ENCODE measurements at places on chromosomes 3 and 15. TPM values are rescaled to one million over a fixed set of nuclear protein-coding genes. Genes with fewer than 3 reads are reported as not detected.

Gene PLA2G4D
- total RNA-seq, result not detected

GRCh38 chr15:89551550-89551949 is 23.7 kb upstream of the TICRR start:
- H3K36me3 ChIP-seq, result no peaks in the 10 kb centered on the region
- no peak overlapping the region for H3K4me3 ChIP-seq
- H3K27ac ChIP-seq, result no peak overlapping the region
- H3K27me3 ChIP-seq, result peaks cover 6% of the 10 kb centered on the region
- H3K4me1 ChIP-seq, result no peaks in the 10 kb centered on the region
- no peak for DNase-seq

DNA sequence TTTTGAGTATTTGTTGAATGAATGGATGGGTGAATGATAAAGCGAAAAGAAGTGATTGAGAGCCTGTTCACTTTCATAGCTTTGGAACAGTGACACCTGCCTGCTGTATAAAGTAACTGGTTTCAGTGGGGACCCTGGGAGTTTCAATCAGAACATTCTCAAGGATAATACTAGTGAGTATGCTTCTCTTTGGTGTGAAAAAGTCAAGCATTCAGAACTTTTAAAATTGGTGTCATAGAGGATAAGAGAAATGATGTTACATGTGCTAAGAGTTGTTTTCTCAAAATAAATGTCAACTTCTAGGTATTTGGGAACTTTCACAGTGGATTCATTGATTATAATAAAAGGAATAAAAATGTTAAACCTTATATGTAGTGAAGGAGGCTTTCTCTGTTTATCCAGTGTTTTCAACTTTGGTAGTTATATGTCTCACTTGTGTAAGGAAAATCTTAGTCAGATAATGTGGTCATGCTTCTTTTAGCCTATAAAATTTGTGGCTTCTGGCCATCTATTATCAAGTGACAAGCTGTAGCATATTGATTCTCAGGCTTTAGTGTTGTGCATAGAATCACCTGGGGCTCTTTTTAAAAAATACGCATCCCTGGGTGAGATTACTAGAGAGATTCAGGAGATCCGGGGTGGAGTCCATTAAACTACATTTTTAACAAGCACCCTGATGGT is 11.9 kb downstream of the LRCH3 start:
- no peak for DNase-seq
- no peaks in the 10 kb centered on the region for H3K36me3 ChIP-seq
- H3K4me3 ChIP-seq, result no peak overlapping the region
- no peak overlapping the region for H3K27ac ChIP-seq
- H3K4me1 ChIP-seq, result peaks cover 21% of the 10 kb centered on the region
- no peaks in the 10 kb centered on the region for H3K27me3 ChIP-seq

Gene SAMD7
- not detected for total RNA-seq

DNA sequence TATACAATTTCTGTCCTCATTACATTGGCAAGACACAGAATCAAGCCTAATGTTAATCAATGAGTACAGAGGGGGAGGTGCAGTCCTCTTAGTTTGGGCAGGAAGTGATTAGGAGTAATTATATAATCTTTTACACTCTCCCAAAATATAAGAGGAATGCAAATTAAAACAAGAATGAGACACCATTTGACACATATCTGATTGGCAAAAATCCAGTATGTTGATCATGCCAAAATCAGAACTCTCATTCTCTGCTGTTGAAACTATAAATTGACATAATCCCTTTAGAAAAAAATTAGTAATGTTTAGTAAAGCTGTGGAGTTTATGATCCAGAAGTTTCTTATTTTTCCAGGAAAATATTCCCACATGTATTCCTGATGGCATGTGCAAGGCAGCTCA is 373.4 kb downstream of the EPHA6 start:
- no peak for DNase-seq
- H3K36me3 ChIP-seq, result no peaks in the 10 kb centered on the region
- H3K27me3 ChIP-seq, result no peaks in the 10 kb centered on the region
- H3K4me3 ChIP-seq, result no peak overlapping the region

DNA sequence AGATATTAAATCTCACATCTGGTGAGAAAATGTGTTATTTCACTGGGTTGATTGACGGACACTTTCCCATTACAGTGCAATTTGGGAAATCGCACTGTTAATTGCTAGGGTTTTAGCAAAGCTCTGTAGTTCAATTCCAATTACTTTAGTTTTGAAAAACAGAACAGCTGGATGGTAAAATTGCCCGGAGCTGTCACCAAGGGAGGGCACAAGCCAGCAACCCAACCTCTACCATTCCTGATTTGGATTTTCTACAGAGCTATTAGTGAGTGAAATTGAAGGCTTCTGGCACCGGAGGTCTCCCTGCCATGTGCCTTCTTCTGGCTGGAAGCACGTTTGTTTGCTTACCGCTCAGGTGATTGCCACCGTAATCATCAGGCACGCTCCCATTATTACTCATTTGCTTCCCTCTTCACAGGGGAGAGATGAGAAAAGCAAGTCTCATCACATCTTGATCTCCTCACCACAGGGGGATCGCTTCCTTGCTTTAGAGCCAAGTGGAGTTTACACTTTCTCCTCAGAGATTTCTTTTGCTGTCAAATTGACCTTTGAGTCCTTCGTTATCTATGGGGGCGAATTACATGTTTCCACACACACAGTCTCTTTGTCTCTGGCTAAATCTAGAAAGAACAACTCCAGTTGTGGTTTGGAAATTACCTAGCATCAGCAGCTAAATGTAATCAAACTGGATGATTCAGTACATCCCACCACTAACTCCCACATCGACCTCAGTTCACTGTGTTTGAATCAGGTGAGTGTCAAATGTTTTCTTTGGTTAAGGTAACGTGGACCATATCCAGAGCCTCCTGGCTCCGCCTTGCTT is 421.7 kb upstream of the GOLIM4 start:
- no peak for DNase-seq
- H3K27ac ChIP-seq, result no peak overlapping the region
- no peaks in the 10 kb centered on the region for H3K27me3 ChIP-seq
- no peaks in the 10 kb centered on the region for H3K36me3 ChIP-seq

GRCh38 chr15:100355342-100355741 is 13.6 kb upstream of the ADAMTS17 start:
- no peak for DNase-seq
- no peak overlapping the region for H3K27ac ChIP-seq
- no peak overlapping the region for H3K4me3 ChIP-seq
- H3K4me1 ChIP-seq, result peaks cover 5% of the 10 kb centered on the region

Gene IQCF5
- not detected for total RNA-seq

DNA sequence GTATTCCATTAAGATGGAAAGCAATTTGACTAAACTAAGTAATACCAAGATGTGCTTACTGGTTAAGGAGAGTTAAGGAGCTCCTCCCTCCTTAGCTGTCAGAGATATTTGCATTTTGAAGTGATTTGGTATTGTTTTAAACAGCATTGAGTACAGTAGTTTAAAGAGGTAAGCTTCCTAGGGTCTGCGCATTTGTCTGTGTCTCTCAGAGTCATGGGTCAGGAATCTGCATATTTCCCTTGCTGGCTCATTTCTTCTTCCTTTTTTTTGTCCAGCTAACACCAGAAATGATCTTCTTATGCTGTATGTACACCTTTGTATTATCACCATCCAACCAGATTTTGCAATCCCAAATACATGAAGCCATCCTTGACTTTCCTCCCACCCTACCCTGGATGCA is 163.0 kb upstream of the BFSP2 start:
- H3K36me3 ChIP-seq, result no peaks in the 10 kb centered on the region
- no peaks in the 10 kb centered on the region for H3K27me3 ChIP-seq
- H3K4me1 ChIP-seq, result no peaks in the 10 kb centered on the region
- no peak overlapping the region for H3K4me3 ChIP-seq
- H3K27ac ChIP-seq, result no peak overlapping the region
- no peak for DNase-seq

GRCh38 chr3:13519006-13519791 is 29.7 kb upstream of the FBLN2 start:
- H3K36me3 ChIP-seq, result no peaks in the 10 kb centered on the region
- no peaks in the 10 kb centered on the region for H3K4me1 ChIP-seq
- no peak for DNase-seq
- H3K27me3 ChIP-seq, result no peaks in the 10 kb centered on the region
- H3K4me3 ChIP-seq, result no peak overlapping the region

- no peaks in the 10 kb centered on the region for H3K4me1 ChIP-seq
- no peaks in the 10 kb centered on the region for H3K36me3 ChIP-seq
- H3K27me3 ChIP-seq, result no peaks in the 10 kb centered on the region
- no peak for DNase-seq
Measured at GRCh38 chr3:142273501-142273900, 48.1 kb upstream of the GK5 start.

GRCh38 chr15:79265987-79266579 is 16.4 kb upstream of the ANKRD34C start:
- H3K36me3 ChIP-seq, result no peaks in the 10 kb centered on the region
- H3K27ac ChIP-seq, result no peak overlapping the region
- no peak for DNase-seq

DNA sequence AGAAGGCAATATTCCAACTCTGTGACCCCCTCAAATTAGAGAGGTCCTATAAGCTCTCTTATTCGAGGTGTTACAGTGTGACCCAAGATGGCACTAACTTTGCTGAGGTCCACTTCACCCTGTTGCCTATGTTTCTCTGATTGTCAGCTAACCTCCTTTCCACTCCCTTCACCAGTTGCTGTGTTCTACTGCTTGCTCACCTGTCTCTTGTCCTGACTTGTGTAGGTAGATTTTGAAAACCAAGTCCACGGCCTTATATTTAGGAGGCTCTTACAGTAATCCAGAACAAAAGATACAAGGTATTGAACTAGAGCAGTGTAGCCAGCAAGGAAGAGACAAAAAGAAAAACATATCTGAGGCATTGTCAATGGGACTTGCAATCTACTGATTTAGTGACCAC is 20.1 kb upstream of the GSK3B start:
- H3K4me3 ChIP-seq, result no peak overlapping the region
- H3K27ac ChIP-seq, result no peak overlapping the region
- H3K36me3 ChIP-seq, result no peaks in the 10 kb centered on the region
- no peaks in the 10 kb centered on the region for H3K4me1 ChIP-seq
- no peak for DNase-seq

Gene FOXL2
- not detected for total RNA-seq

Gene SST
- total RNA-seq, result not detected

- DNase-seq, result no peak
- H3K4me1 ChIP-seq, result no peaks in the 10 kb centered on the region
- H3K27me3 ChIP-seq, result no peaks in the 10 kb centered on the region
- H3K27ac ChIP-seq, result no peak overlapping the region
Measured at GRCh38 chr15:47951781-47952180, 169.0 kb upstream of the SLC24A5 start.

Gene GOLGA8T
- 0.20 TPM for total RNA-seq

DNA sequence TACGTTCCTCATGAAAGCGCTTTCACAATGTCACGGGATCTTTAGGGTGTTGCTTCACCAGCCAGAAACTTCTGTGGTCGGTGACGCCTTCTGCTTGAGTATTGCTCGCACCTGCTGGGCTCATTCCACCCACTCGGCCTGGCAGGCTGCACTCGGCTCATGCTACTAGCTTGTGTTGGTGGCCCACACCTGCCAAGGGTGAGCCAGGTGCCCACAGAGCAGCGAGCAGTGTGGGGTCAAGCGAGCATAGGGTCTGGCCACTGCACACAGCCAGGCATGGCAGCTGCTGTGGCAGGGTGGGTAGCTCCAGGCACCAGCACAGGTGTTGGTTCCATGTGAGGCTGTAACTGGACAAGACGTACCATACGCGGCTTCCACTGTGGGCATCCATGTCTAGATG is 202.9 kb upstream of the CADM2 start:
- no peak for DNase-seq
- no peaks in the 10 kb centered on the region for H3K4me1 ChIP-seq
- H3K27ac ChIP-seq, result no peak overlapping the region
- no peak overlapping the region for H3K4me3 ChIP-seq
- H3K36me3 ChIP-seq, result no peaks in the 10 kb centered on the region
- H3K27me3 ChIP-seq, result no peaks in the 10 kb centered on the region

GRCh38 chr3:52247409-52248164 is 2.0 kb downstream of the PPM1M start:
- DNase-seq, result peak; percentile 31
- H3K4me1 ChIP-seq, result peaks cover 27% of the 10 kb centered on the region
- H3K27me3 ChIP-seq, result no peaks in the 10 kb centered on the region
- H3K36me3 ChIP-seq, result peaks cover 37% of the 10 kb centered on the region

Gene PIGX
- total RNA-seq, result 17.4 TPM

GRCh38 chr15:51089699-51090453 is 4.8 kb downstream of the TNFAIP8L3 start:
- H3K27me3 ChIP-seq, result peaks cover 4% of the 10 kb centered on the region
- no peak for DNase-seq
- no peak overlapping the region for H3K27ac ChIP-seq
- H3K4me3 ChIP-seq, result no peak overlapping the region
- peaks cover 15% of the 10 kb centered on the region for H3K4me1 ChIP-seq
- no peaks in the 10 kb centered on the region for H3K36me3 ChIP-seq

Gene SOX2
- total RNA-seq, result 0.20 TPM

- no peak overlapping the region for H3K27ac ChIP-seq
- DNase-seq, result peak; percentile 3
- no peak overlapping the region for H3K4me3 ChIP-seq
- no peaks in the 10 kb centered on the region for H3K4me1 ChIP-seq
- H3K27me3 ChIP-seq, result no peaks in the 10 kb centered on the region
Measured at GRCh38 chr15:25717457-25718168, 145.5 kb downstream of the ATP10A start.

DNA sequence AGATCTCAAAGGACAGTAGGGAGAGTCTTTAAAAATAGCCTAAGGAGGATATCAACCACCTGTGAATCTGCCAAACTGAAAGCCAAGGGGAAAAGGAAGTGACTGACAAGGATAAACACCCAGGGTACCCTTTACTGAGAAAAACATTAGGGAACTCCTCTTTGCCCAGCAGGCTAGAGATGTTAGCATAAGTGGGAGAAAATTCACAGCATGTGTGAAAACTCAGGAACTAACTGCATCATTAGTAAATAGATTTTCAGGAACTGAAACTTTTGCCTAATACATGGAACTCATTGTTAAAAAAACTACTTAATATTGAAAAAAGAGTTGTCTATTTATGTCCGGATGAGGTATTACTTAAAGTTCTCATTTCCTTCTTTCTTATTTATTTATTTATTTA is 375.5 kb downstream of the NTRK3 start:
- H3K4me1 ChIP-seq, result no peaks in the 10 kb centered on the region
- H3K4me3 ChIP-seq, result no peak overlapping the region
- no peaks in the 10 kb centered on the region for H3K27me3 ChIP-seq
- DNase-seq, result no peak
- H3K27ac ChIP-seq, result no peak overlapping the region

Data from upper lobe of right lung (tissue), 1 donor.